Cerebellar nuclear complex (tissue), 1 donor: ENCODE measurements at places on chromosomes 13 and 19.

GRCh38 chr19:34838753-34839431 is 65.9 kb upstream of the ZNF599 start:
- no peak for DNase-seq

- DNase-seq, result no peak
These were observed 41.6 kb downstream of the TEX29 start for GRCh38 chr13:111361873-111362648.

DNA sequence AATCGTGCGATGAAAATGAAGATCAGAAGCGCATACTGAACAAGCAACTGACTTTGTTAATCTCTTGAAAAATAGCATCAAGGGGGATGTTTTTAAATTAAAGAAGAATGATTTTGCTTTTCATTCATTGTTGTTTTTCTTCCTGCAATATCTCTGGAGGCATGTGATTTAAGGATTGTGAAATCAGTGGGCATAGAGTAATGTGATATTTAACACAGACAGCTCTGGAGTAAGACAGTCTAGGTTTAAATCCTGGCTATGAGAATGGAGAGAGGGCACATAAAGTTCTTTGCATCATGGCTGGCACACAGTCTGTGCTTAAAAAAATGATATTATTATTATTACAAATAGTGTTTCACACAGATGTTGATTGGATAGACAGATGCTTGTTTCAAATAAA is 243.1 kb upstream of the NBEA start:
- DNase-seq, result no peak

GRCh38 chr13:35347679-35348205 is 128.7 kb downstream of the MAB21L1 start:
- DNase-seq, result no peak

DNA sequence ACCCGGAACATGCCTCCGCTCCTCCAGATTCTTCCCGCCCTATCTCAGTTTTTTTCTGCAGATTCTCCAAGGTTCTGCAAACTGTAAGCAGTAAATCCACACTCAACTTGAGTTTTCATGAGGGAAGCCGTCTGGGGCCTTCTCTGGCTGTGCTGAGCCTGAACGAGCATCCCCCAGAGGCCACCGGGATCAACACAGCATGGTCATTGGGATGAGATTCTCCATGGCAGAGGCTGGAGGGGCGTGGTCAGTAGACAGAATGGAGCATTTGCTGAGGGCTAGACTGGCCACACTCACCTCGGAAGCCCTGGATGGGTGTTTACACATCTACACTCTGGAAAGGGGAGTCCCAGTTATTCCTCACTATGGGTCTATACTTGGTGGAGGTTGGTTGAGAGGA is 2.3 kb upstream of the LILRA4 start:
- no peak for DNase-seq

- no peak for DNase-seq
These were observed 35.2 kb downstream of the ADPRHL1 start for GRCh38 chr13:113417836-113418721.

DNA sequence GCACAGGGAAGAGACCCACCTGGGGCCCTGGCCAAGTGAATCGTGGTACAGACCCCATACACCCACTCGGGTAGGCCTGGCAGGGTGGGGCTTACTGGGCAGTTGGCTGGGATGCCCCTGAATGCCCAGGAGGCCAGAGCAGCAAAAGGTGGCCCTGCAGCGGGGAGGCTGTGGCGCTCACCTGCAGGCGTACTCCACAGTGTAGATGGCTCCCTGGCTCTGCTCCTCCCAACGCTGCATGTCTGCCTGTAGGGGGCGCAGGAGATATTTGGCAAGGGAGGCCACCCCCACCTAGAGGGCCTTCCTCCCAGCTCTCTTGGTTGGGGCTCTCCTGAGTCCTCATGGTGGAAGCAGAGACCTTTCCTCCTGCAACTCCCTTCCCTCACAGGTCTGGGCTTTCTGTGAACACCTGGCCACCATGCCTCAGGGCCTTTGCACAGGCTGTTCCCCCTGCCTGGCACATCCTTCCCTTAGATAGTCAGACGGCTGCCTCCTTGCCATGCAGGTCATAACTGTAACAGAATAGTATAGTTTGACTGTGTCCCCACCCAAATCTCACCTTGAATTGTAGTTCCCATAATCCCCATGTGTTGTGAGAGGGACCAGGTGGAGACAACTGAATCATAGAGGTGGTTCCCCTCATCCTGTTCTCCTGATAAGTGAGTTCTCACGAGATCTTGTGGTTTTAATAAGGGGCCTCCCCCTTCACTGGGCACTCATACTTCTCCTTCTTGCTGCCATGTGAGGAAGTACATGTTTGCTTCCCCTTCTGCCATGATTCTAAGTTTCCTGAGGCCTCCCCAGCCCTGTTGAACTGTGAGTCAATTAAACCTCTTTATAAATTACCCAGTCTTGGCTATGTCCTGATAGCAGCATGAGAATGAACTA is 5.9 kb downstream of the BORCS8 start:
- DNase-seq, result no peak

DNA sequence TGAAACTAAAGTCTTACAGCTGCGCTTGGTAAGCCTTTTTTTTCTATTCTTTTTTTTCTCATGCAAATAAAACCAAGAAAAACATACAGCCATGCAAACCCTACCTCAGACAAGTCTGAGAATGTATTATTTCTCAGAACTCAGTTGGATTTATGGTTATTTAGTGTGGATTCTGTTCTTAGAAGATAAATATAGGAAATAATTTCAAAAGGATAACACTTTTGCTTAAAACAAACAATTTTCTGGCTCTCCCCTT is 40.7 kb upstream of the TNFSF11 start:
- DNase-seq, result no peak

GRCh38 chr13:43529796-43530195 is 257.0 kb downstream of the ENOX1 start:
- no peak for DNase-seq

GRCh38 chr13:111312944-111313590 is 7.4 kb upstream of the TEX29 start:
- DNase-seq, result no peak

DNA sequence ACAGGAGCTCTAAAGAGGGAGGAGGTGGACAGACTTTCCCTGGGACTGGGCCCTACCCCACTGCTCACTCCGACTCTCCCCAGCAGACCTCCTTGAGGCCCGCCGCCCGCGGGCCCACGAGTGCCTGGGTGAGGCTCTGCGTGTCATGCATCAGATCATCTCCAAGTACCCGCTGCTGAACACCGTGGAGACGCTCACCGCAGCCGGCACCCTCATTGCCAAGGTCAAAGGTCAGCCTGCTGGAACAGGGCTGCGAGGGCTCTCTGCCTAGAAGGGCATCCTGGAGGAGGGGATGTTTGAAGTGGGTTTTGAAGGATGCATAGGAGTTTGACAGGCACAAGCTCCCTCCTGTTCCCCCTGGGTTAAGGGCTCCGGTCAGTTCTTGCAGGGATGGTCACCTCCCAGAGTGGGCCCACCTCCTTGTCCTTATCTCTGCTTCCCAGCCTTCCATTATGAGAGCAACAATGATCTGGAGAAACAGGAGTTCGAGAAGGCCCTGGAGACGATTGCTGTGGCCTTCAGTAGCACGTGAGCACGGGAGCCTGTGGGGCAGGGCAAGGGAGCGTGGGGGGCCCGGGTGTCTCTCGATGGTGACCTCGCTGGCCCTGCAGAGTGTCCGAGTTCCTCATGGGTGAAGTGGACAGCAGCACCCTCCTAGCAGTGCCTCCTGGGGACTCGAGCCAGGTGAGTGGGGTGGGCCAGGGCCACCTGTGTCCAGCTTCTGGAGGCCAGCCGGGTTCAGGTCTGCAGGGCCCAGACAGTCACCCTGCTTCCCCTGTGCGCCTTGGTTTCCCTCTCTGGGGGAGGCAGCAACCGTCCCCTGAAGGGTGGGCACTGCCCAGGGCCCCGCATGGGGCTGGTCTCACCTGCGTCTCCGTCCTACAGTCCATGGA is 6.3 kb downstream of the ARHGAP45 start:
- no peak for DNase-seq

DNA sequence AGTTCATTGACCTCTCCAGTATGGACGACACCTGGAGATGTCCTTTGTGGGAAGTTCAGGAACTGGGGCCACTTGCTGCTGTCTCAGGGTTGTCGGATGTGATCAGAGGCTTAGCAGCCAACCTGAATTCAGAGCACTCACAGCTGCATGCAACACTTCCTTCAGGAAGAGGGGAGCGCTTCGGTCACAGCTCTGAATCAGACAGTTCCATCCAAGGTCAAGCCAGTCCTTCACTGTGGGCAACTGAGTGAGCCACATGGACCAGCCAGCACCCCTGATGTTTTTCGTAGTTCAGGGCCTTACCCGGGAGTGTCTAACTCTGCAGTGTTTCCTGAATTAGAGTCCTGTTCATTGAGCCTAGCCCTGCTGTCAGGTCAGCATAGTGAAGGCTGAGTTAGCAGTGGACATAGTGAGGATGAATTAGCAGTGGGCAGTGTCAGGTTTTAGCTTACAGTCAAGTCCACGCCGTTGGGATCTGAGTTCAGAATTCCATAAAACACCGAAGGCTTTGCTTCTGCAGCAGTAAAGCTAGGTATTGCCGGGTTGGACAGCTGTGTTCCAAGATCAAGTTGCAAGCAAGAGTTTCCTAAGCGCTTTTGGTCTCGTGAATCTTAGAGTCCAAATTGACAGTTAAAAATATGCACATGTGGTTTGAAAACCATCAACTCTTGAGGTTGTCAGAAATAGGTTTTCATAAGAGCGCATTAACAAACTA is 5.1 kb downstream of the ZNF555 start:
- no peak for DNase-seq

DNA sequence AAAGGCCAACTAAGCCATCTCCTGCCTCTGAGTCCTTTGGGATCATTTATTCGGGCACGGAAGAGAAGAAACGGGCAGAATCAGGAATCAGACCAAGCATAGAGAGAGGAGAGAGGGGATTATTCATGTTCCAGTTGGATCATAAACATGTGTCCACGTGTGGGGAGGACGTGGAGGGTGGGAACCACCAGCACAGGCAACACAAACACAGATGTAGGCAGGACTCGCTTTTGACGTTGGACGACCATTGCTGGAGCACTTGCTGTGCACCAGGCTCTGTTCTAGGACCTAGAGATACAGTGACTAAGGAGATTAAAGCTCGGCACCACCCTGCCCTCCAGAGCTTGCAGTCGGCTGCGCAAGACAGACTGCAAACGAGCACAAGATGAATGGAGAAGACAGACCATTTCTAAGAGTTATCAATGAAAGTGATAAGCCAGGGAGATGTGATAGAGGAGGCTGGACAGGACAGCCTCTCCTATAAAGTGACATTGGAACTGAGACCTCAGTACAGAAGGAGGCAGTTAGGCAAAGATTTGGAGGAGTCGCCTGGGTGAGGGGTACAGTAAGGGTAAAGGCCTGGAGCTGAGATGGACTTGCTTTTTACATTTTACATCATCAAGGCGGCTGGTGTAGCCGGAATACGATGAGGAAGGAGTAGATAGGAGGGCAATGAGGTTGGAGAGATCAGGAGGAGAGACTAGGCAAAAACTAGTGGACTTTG is 716 bp downstream of the SH2D3A start:
- no peak for DNase-seq

DNA sequence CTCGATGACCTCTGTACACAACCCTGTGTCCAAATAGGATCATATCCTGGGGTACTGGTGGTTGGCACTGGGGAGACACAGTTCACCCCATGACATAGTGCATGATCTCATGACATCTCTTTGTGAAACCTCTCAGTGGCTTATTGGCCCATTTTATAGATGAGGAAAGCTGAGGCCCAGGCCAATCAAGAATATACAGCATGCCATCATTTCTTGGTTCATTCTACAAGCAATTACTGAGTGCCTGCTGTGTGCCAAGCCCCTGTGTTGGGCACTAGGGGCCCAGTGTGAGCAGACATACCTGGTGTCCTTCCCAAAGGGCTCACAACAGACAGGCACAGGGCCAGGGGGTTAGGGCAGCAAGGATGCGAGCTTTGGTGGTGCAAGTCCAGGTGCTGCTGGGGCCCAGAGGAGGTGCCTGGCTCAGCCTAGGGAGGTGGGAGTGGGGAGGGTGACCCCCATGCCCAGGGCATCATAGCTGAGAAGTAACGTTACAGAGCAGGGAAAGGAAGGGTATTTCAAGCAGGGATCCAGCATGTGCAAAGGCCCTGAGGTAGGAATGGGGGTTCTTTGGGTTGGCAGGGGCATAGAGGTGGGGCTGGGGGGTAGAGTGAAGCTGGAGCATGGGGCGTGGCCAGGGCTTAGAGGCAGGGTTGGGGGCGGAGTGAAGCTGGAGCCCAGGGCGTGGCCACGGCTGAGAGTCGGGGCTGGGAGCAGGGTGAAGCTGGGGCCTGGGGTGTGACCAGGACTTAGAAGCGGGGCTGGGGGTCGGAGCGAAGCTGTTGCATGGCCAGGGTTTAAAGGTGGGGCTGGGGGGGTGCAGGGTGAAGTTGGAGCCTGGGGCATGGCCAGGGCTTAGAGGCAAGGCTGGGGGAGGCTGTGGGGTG is 20.7 kb downstream of the COLGALT1 start:
- DNase-seq, result no peak

GRCh38 chr19:10230173-10230860 is 814 bp downstream of the S1PR2 start:
- no peak for DNase-seq

DNA sequence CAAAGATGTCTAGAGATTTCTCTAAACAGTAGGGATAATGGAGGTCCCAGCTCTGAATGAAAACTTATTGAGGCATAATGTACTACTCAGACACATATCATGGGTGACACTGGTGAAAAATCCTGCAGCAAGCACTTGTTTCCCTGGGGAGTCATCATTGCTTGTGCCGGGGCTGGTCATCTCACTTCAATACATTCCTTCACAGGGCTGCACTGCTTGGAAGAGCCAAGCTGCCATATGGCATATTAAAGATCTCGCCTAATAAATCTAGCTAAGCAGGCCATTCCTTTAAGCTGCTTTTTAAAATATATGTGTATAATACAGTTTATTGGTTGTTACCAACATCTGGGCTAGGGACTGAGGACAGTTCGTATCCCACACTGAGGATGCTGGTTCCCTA is 332.2 kb upstream of the GPC6 start:
- DNase-seq, result no peak

DNA sequence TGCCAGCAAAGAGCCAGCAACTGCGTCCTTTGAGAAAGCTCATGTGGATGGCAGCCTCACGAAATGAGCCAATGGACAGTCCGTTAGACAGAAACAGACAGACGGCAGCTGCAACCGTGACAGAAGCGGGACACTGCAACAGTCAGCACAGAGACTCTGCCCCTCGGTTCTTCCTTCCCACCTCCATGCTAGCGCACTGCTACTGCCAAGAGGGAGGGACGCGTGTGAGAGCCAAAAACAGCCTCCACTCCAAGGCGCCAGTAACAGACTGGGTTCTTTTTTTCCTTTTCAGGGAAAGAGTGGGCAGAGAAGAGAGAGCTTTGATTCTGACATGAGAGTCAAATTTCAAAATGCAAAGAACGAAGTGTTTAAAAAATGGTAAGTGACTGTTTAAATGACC is 77.5 kb downstream of the SERP2 start:
- DNase-seq, result peak; percentile 21
